ENCODE measurements at places on chromosomes 6 and 20.

DNA sequence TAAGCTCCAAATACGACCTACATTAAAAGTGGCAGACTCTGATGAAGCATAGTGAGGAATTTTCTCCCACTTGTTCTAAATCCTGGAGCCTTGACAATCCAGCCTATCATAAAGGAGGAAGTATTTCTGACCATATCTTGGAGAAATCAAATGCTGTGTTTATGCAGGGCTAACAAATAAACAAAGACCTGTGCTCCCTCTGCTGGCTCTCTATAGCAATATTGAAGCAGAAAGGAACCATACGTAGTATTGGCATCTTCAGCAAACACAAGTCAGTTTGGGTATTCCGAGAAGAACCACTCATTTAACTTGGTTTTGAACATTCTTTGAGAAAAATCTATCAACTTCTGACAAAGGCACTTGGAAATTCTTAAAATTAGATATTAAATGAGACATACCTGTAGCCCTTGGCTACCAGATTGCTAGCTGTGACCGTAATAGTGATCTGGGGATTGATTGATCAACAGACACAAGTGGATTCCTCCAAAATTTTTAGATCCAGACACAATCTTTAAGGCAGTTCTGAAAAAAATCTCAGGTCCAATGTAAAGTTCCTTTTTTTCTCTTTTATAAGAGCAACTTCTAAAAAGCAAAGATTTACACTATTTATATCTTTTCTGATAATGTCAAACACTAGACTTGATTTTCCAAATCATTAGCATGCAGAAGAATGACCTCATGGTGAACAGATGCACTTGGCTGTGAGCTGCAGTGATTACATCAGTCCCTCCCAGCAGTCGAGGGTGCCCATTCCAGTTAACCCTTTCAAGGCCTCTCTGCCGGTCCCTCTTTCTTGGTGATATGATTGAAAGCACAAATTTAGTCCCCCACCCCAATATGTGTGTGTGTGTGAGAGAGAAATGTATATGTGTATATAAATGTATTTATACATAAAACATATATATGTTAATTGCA lies 40.2 kb downstream of the INSM1 start:
- no peak for DNase-seq

DNA sequence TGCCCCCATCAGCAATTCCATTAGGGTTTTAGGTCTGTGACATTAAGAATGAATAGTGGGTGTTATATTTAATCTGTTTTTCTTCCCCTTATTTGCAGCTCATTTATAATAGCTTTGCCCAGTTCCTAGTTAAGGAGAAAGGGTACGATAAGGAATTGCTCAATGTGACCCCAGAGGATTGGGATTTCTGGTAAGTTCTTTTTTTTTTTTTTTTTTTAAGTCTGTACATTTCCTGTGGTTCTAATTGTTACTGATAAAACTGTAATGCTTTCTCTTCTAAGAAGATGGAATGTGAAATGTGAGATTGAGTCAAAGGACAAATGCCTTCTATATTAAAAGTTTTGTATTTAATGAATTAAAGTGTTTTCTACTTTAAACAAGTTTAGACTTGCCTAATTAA lies 5.5 kb downstream of the NT5DC1 start:
- no peak for DNase-seq

DNA sequence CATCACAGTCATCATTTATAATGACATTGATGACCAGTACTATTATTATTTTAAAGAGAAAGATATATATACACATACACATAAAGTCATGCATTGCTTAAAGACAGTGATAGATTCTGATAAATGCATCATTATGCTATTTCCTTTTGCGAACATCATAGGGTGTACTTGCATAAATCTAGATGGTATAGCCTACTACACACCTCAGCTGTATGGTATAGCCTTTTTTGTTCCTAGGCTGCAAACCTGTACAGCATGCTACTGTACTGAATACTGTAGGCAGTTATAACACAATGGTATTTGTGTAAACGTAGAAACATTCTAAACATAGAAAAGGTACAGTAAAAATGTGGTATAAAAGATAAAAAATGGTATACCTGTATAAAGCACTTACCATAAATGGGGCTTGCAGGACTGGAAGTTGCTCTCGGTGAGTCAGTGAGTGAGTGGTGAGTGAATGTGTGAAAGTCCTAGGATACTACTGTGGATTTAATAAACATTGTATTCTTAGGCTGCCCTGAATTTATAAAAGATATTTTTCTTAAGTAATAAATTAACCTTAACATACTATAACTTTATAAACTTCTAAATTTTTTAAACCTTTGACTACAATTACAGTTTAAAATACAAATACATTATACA lies 23.9 kb downstream of the QKI start:
- no peak for DNase-seq

- DNase-seq = peak; percentile 84
Observed at GRCh38 chr20:2102585-2103460, 1.2 kb downstream of the STK35 start.

GRCh38 chr20:62774762-62775161 lies 21.5 kb upstream of the MRGBP start:
- no peak for DNase-seq

- no peak for DNase-seq
Observed at GRCh38 chr6:52310932-52311331, 26.4 kb upstream of the MCM3 start.

DNA sequence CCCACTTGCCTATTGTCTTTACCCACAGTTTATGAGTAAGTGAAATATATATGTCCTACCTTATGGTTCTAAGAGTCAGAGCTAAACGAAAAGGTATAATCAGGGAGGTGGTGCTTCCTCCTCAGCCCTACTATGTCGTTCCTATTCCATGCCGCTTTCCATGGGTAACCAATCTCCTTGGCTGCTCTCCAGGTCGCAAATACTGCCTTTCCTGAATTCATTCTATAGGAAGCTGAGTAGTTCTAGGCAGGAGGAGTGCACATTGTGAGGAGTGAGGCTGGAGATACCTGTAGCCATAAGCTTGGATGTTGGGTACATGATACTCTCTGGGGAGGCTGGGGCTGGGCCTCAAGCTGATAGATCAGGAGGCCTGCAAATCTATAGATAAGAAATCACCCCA lies 5.8 kb downstream of the IL20RA start:
- DNase-seq = no peak

DNA sequence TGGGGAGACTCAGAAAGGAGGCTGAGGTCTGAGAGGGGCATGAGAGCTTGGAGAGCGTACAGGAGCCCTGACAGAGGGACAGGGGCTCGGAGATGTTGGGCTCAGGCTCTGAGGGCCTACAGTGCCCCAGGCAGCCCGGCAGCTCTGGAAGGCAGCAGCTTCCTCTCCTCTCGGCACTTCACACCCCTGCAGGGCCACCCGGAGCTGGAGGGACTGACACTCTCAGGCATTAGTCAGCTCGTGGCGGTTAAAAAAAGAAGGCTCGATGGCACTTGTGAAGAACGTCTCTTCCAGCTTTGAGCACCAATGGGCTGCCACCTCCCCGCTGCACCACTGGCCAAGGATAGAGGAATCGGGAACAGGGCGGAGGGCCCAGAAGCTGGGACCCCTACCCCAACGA lies 62.6 kb upstream of the SIRPA start:
- DNase-seq = no peak

DNA sequence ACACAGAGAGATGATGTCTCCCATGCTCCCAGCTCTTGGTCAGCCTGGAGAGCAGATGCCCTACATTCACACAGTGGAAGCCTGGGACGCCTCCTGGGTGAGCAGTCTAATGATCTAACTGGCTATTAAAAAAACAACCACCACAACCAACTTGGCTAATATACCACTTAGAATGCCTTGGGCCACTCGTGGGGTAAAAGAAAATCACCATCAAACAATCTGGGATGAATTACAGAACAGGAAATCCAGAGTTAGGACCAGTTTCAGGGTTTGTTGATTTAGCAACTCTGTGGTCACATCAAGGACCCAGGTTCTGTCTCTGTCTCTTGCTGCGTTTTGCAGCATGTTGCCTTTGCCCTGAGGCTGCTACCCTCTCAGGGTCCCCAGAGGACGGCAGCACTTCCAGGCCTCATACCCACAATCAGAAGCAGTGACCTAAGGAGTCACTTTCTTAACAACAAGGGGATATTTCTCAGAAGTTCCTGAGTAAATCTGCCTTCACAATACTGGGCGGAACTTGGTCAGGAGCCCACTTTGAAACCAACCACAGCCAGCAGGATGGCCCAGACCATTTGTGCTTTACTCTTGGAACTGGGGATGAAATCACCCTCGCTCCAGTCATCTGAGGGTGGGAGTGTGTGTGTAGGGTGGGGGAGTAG lies 118.7 kb downstream of the CLIC5 start:
- DNase-seq = no peak

GRCh38 chr6:155125906-155126305 lies 130.8 kb downstream of the TIAM2 start:
- DNase-seq = no peak

DNA sequence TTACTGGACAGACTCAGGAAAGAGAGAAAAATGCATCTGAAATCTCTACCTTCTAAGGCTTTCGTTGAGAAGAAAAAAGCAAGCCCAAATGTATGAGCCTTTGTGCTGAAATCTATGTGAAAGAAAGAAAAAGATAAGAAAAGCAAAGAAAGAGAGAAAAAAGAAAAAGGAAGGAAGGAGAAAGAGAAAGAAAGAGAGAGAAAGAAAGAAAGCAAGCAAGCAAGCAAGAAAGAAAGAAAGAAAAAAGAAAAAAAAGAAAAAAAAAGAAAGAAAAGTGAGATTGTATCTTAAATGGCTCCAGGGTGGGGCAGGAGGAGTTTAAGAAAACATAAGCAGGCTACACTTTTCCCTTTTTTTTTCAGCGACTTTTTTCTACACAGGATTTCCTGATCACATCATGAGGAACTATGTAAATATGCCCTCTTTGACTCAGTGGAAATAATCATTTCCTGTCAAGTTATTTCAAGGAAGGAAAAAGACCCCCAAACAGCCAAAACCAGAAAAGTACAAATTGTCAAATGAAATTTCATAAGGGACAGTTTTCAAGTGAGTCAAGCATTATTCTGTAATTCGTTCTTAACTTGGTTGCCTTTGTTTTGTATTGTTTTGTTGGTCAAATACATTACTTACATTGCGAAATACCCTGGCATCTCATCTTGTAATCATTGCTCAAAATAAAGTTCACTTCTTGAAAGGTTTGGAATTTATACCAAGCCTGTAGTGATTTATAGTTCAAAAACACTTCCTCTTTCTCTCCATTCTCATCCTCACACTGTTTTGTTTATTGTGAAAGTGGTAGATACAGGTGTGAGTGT lies 79.5 kb upstream of the RNF217 start:
- no peak for DNase-seq

GRCh38 chr20:48732081-48732829 lies 95.5 kb downstream of the PREX1 start:
- no peak for DNase-seq

- DNase-seq = no peak
Observed at GRCh38 chr6:3534599-3534998, 77.7 kb upstream of the SLC22A23 start.

- DNase-seq = peak; percentile 7
Observed at GRCh38 chr20:63316502-63316921, 23.5 kb downstream of the COL20A1 start.

GRCh38 chr6:36718560-36718959 lies 20.9 kb downstream of the RAB44 start:
- DNase-seq = no peak

DNA sequence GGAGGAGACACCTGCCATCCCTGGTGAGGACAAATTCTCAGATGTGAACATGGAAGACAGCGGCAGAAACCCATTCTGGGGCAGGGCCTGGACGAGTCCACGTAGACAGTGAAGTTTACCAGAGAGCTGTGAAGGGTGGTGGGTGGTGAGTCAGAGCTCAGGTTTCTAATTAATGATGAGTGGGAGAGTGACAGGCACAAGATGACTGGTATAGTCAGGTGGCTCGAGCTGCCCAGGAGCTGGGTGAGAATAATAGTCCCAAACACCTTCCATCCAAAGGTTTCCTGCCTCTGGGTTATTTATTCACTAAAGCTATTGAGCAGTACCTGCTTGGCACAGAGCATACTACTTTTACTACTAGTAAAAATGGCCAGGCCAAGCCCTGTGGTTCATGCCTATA lies 6.0 kb downstream of the TLDC2 start:
- no peak for DNase-seq

- no peak for DNase-seq
Observed at GRCh38 chr6:55937951-55938690, 62.7 kb upstream of the BMP5 start.

DNA sequence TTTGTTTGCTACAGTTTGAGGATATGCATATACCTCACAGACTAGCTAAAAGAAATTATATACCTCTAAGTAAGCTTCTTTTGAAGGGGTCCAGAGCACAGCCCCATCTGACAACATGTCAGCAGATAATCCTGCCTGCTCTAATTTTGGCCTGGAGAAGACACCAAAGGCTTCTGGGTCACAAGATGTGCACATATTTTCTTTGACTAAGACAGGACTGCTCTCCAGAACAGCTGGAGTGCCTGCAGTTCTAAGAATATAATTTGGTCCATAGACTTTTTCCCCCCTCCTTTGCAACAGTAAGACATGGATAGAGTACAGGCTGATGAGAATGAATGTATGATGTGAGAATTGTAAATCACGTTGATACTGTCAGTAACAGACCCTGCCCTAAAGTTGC lies 107.9 kb upstream of the KCNK16 start:
- no peak for DNase-seq

DNA sequence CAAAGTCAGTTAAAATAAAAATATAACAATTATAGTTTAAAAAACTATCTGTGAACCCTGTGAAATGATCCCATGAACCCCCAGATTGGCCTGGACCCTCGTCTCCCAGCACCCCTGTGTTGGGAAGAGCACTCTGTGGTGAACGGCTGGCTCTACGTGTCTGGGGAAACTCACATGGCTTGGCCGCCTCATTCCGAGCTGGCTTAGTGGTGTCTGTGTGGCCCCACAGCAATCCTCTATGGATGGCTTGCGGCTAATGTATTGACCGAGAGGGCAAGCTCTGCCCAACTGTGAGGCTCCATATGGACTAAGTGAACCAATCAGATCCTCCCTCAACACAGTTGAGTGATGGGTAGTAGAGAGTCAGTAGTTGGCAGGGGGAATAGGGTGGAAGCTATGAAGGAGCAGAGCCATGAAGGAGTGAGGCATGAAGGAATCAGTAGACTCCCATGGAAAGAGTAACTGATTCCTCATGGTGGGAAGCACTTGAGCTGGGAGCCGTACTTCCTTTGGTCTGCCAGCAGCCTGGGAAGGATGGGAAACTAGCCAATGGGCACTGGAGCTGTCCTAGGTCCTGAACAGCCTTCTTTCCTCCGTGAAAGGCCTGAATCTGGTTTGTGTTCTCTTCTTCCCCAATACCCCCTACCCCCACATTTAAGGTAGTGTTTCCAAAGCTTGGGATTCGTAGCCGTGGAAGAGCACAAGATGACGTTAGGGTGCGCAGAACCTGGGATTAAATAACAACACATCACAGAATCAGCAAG lies 21.6 kb upstream of the ZNF831 start:
- no peak for DNase-seq

DNA sequence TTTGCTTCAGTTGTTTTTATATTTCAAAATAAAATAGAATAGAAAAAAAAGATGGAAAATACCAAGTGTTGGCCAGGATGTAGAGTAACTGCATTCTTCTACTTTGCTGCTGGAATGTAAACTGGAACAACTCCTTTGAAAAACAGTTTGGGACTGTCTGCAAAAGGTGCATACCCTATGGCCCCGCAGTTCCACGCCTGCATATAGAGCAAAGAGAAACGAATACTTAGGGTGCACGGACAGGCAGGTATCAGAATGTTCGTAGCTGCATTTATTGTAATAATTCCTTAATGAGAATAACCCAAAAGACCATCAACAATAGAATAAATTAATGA lies 603 bp upstream of the RAB23 start:
- no peak for DNase-seq
